ENCODE measurements at places on chromosomes 2 and 18.

DNA sequence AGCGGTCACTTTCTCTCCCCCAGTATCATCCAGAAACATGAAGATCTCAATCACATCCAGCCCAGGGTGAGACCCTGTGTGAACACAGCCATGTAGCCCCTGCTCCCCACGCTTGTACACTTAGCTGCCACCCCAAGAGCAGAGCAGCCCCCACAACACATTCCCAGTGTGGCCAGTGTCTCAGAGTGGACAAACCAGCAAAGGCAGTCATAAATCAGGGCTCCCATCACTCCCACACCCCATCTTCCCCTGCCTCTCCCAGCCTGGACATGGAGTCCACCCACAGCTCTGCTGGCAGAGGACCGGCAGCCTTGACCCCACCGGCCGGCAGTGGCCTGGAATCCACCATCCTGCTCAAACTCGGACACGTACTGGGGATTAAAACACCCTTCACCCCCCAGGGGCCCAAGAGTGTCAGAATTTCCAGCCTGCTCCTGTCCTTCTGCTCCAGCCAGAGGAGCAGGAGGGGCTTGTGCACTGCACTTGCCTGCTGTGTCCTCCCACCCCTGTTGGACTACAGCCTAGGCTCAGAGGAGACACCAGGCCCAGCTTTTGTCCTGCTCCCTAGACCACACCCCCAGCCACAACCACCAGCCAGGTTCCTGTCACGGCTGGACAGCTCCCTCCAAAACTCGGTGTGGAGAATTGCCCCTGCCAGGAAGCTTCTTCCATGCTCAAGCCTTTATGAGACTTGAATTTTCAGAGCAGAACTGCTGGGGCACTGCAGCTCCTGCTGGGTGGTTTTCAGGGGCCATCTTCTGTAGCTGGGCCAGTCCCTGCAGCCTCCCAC lies 206.1 kb downstream of the SMAD2 start:
- DNase-seq, result no peak

GRCh38 chr2:29011418-29012060 lies 30.4 kb downstream of the TOGARAM2 start:
- DNase-seq, result no peak

DNA sequence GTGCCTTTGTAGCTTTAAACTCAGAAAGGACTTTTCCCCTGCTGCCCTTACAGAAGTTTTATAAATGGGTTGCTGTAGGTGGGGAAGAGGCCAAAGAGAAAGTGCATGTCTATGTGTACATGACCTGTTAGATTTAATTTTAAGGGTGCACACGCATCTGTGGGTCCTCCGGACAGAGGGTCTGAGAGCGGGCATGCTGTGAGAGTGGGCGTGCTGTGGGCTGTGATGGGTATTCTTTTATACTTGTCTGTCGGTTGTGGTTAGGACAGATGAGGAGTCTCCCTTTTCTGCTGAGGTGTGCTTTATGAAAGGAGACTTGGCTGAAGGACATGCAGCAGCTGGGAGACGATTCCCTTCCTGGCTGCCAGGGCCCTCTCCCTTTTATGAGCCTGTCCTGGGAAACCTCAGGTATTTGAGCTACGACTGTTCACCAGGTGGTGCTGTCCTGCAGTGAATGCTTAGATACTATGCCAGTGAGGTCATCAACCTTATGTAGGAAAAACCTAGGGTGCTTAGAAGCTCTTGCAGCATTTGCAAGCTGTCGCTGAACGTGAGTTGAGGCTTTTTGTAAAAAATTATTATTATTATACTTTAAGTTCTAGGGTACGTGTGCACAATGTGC lies 67.5 kb downstream of the TANC1 start:
- no peak for DNase-seq

DNA sequence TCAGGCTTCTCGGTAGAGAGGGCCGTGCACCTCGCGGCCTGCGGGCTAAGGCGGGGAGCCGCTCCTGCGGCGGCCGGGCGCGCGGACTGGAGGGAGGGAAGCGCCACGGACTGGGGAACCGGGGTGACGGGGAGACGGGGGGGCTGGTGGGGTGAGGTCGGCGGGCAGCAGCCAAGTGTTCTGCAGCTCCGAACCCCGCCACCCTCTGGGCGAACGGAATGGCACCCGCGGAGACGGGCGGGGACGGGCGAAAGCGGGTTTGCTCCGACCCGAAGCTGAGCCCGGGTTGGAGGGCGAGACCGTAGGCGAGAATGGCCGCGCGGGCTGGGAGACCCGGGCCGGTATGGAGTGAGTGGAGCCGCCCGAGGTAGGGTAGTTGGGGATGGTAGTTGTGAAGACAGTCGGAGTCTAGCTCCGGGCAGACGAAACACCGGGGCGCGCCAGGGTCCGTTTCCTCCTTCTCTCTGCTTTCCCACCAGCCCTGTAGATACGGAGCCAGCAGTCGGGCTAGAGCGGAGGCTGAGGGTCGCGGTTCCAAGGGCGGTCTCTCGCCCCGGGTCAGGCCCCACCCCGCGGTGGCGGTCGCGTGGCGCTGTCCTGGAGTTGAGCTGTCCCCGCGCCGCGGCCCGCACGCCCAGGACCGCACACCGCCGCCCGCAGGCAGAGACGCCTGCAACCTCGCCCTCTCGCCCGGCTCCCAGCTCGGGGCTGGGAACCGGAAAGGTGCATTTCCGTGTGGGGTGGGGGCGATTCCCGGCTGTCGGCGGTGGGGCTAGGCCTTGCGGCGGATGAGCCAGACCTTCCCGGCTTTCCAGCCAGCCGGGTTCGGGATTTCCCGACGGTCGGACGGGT lies 160.3 kb upstream of the SIX2 start:
- no peak for DNase-seq

DNA sequence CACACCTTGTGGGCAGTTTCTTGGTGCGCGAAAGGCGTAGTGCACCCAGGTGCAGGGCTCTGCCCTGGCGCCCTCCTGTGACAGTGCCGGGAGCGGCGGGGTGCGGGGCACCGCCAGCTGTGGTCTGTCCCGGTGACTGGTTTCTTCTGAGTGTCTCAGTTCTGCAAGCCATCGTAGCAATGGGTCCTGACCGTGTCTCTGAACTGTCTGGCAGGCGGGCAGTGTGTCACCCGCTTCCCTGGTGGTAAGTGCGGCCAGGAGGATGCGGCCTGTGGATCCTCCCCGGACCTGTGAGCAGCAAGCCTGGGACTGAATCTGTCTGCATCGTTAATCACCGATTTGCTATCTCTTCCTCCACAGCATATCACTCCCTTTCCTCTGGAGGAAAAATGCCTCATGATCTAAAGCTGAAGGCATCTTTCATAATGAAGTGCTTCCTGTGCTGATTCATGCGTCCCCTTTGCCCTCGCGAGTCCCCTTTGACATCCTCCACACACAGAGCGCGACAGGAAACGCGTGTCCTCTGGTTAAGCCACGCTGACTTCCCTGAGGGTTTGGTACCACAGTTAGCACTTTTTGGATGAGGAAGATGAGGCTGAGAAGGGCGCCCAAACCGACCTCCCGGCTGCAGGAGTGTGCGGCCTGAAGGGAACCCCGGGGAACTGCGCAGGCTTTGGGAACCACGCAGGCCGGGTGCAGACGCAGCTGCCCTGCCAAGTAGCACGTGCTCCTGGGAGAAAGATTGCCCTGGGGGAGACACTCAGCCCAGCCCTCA lies 416.0 kb upstream of the HS6ST1 start:
- no peak for DNase-seq

- DNase-seq, result peak; percentile 70
These were observed 11.5 kb upstream of the SNED1 start for GRCh38 chr2:240986787-240987411.

- peak; percentile 47 for DNase-seq
These were observed 130.9 kb downstream of the EXOC6B start for GRCh38 chr2:72694715-72695496.

- DNase-seq, result no peak
These were observed 76.6 kb downstream of the CPO start for GRCh38 chr2:207015901-207016300.

- DNase-seq, result no peak
These were observed 67.1 kb downstream of the PRELID3A start for GRCh38 chr18:12474876-12475275.

GRCh38 chr2:8656160-8656641 lies 25.7 kb upstream of the ID2 start:
- DNase-seq, result no peak

- DNase-seq, result no peak
These were observed 770.8 kb downstream of the DSC3 start for GRCh38 chr18:30271716-30272115.

Data from SJSA1 (cell line).